ENCODE measurements at places on chromosomes 2 and 18.
A peak's percentile ranks its signal among the peaks of the same experiment; 100 is the strongest.

GRCh38 chr2:140154271-140154670 is 1374.1 kb upstream of the NXPH2 start:
- no peak for DNase-seq

DNA sequence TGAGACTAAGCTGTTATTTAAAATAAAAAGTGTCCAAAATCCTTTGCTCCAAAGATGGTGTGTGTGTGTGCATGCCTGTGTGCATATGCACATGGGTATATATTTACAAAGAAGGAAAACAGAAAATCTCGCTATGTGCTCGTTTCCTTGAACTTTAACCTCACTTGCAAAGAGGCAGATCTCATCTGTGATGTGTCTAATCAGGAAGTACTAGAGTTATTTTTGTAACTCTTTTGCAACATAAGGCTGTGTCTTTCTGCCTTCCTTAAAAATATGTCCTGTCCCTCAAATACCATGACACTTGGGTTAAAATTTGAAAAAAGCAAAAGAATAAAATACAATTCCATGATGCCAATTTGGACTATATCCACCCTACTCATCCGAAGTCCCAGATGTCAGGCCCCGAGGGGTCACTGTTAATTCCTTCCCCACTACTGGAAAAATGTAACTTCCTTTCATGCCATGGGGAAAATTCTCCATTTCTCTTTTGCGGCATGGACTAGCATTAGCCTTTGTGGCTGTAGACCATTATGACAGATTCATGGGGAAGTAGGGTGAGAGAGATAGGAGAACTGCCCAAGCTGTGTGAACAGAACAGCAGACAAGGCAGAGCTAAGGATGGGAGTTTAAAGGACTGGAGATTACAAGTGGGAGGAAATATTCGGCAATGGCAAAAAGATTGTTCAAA is 191.3 kb downstream of the MYO1B start:
- no peak for DNase-seq

- DNase-seq: no peak
These were observed 41.6 kb downstream of the EDAR start for GRCh38 chr2:108947271-108947907.

- DNase-seq: no peak
These were observed 1109.2 kb downstream of the LRP1B start for GRCh38 chr2:141021611-141022010.

- DNase-seq: no peak
These were observed 481.5 kb downstream of the TSN start for GRCh38 chr2:122236925-122237324.

- DNase-seq: no peak
These were observed 162.4 kb downstream of the EML6 start for GRCh38 chr2:54885891-54886290.

DNA sequence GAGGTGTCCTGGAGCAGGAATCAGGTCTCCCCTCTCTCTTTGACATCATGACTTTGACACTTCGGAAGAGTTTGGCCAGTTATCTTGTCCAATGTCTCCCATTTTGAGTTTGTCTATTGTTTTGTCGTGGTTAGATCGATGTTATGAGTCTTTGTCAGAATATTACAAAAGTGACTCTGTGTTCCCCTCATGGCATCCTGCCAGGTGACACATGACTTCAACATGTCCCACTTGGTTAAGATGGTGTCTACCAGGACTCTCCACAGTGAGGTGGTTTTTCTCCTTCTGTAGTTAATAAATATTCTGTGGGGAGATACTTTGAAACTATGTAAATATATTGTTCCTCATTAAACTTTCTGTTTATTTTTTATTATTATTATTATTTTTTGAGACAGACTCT is 76.6 kb upstream of the BZW1 start:
- no peak for DNase-seq

DNA sequence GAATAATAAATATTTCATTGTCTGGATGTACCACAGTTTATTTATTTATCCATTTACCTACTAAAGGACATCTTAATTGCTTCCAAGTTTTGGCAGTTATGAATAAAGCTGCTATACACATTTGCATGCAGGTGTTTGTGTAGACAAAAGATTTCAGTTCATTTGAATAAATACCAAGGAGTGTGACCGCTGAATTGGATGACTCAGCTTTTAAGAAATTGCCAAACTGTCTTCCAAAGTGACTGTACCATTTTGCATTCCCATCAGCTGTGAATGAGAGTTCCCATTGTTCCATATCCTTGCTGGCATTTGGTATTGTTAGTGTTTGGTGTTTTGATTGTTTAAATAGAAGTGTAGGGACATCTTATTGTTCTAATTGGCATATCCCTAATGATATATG is 36.2 kb upstream of the FMNL2 start:
- no peak for DNase-seq

DNA sequence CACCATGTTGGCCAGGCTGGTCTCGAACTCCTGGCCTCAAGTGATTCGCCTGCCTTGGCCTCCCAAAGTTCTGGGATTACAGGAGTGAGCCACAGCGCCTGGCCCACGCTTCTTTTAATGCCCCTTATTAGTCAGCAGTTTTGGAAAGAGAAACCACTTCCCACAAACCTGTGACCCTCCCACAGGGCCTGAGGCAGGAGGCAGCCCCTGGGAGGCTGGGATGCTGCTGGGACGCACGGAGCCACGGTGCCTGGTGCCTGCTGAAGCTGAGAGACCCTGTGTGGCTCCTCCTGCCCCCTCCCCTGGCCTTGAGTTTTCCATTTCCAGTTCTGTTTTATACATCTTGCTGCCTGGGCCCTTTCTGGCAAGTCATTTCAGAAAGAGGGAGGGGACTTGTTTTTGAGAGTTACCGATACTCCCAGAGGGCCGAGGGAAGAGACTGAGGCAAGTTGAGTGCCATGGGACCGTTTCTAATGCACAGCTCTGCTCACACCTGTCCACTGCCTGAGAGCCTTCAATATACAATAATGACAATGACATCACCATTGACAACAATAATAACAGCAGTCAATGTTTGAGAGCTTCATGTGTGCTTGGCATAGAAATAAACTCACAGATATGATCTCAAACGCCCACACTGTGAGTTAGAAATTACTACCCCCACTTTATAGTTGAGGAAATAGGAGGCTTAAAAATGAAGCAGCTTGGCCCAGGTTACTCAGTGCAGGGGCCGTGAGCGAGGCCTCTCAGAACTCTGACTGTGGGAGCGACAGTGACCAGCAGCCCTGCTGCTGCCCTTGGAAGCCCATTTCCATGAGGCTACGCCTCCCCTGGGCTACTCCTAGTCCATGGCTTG is 78.1 kb upstream of the YWHAQ start:
- DNase-seq: no peak

GRCh38 chr18:41324020-41324791 is 630.8 kb upstream of the PIK3C3 start:
- DNase-seq: no peak

GRCh38 chr2:183068561-183068960 is 10.0 kb upstream of the DUSP19 start:
- no peak for DNase-seq

DNA sequence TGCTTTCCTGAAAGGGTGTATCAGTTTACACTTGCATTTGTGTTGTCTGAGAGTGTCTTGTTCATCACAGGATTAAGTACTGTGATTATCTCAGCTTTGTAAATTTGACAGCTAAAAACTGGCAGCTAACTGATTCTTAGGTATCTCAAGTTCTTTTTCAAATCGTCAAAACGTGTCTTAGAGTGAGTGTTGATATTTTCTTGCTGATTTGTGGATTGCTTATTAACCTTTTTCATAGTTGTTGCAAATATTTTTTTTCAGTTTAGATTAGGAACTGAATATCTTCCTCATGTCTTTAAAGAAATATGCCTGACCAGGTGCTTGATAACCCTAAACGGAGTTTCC is 41.9 kb downstream of the LRRFIP1 start:
- DNase-seq: no peak

GRCh38 chr2:26900831-26901321 is 52.9 kb downstream of the DPYSL5 start:
- no peak for DNase-seq

DNA sequence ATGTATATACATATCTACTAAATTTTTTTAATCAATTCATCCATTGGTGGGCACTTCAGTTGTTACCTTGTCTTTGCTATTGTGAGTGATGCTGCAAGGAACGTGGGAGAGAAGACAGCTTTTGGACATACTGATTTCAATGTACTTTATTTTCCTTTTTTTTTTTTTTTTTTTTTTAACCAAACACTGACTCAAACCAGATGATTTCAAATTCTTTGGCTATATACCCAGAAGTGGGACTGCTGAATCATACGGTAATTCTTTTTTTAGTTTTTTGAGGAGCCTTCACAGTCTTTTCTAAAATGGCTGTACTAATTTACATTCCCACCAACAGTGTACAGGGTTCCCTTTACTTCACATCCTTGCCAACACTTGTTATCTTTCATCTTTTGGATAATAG is 204.7 kb downstream of the INSIG2 start:
- no peak for DNase-seq

DNA sequence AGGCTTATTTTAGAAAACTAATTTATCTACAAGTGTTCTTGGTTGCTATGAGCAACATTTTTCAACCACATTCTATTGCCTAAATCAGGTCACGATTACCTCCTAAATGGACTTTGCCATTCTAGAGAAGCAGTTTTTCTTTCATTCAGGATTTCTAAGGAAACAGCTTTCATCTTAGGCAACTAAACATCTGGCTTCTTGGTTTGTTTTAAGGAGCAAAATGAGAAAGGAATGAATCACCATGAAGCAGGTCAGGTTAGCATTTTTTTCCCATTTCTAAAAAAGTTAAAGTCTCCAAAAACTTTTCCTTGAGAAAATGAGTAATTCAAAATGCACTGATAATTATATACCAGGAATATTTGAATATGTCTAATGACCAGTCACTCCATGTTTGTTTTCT is 114.8 kb downstream of the GAREM1 start:
- DNase-seq: no peak

DNA sequence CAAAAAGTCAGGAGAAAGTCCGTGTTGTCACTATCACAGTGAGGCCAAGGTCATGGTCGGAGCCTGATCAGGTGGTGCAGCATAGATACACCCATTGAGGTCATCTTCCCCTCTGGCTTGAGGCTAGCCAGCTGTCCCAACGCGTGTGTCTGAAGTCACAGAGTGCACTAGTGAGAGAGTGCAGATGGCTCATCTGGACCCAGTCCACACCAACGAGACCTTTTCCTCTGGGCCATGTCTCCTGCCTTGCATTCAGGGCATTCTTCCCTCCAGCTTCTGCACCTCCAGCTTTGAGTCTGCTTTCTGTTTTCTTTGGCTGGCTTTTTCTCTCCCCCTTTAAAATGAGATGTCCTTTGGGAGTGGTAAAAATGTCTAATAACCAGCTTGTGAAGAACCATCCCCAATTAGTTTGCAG is 146.9 kb downstream of the TDRD15 start:
- DNase-seq: no peak

DNA sequence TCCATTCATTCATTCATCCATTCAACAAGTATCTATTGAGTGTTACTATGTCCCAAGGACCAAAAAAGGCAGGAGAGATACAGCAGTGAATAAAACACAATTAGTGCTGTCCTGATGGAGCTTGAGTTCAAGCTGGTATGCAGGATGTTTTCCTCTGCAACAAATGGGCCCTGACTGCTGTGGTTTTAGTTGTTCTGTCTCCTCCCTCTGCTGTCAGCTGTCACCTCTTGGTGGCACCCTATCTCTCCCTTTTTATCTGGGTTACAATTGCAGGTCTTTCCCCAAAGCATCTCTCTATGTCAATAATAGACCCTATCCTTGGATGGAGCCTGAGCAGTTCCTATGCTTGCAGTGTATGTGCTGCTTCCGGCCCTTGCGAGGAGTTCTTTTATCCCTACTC is 304.8 kb downstream of the PDE11A start:
- no peak for DNase-seq

DNA sequence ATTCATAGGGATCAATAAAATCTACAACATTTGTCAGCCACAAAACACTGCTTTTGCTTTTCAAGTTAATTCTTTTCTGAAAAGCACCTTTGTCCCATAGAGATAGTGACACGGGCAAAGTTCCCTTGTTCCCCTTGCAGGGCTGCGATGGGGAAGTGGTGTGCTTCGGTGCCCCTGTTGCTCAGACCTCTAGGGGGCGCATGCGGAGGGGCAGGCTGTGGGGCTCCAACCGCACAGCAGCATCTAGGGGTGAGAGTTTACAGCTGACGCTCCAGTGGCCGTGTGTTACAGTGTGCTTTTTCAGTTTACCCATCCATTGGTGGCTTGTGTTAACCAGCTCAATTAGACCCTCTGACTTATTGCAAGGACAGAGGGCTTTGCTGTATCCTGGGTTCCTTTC is 1432.2 kb upstream of the ACVR2A start:
- no peak for DNase-seq

GRCh38 chr2:78351208-78351607 is 674.3 kb upstream of the REG3G start:
- no peak for DNase-seq

DNA sequence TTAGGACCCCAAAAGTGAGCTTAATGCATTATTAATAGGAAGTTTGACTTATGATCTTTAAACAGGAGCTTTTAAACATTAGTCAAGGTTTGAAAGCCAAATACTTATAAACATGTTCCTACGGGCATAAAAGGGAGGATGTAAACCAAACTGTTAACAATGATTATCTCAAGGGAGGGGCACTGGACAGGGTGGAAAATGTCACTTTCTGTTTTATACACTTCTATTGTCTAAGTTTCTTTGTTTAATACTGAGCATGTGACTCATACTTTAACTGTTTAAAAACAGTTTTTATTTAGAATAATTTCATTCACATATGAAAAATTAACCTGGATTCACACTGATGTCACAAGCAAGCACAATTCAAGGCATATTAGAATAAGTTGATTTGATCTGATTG is 18.3 kb upstream of the ITGA6 start:
- no peak for DNase-seq

DNA sequence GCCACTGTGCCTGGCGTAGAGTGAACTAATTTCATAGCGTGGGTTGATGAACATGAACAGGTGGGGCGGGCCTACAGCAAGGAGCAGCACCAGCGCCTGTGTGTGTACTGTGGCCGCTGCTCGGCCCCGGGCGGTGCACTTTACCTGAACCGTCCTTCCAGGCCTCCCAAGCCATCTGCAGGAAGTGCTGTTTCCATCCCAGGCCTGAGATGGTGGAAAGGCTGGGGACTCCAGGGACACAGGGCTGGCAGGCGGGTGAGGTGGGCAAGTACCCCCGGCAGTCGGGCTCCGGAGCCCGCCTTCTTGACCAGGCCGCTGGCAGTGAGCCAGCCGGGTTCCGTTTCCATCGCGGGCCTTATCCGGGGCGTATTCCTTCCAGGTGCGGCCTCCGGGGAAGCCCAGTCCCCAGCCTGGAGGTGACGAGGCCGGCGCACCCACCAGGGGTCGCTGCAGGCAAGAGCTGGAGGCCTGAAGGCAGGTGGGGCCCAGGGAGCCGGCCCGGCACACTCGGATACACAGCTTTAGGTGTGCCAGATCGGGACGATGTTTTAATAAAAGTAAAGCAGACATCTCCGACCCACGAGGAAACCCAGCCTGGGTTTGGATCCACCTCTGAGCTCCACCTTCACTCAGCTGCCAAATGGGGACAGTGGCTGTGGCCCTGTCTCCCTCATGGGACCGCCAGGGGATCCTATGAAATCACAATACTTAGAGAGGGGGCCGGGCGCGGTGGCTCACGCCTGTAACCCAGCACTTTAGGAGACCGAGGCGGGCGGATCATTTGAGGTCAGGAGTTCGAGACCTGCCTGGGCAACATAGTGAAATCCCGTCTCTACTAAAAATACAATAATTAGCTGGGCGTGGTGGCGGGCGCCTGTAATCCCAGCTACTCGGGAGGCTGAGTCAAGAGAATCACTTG is 22.7 kb upstream of the PDIA6 start:
- DNase-seq: peak; percentile 85
